ENCODE measurements at places on chromosomes 6 and 20.

DNA sequence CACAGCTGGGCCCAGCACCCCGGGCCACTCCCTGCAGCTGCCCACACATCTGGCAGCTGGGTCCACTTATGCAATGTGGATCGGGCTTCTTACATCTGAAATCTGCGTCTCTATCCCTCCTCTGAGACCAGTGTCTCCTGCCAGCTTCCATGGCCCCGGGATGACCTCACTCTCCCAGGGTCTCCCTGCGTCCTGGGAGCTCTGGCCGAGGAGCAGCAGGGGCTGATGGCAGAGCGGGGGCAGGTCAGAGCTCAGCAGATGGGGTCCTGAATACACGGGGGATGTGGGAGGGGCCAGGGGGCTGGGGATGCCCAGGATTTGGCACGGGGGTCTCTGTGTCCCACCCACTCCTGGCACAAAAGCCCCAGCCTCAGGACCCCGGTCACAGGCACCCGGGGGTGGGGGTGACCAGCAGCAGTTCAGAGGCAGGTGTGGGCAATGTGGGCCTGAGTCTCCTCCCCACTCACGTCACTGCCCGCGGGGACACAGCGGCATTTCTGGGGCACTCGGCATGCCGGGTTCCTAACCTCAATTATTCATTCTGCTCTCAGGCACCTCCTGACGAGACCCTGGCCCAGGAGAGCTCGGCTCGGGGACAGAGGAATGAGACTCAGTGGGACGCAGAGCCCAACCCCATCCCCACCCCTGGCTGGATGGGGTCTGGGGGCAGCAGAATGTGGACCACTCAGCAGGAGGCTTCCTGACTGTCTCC is 16.4 kb downstream of the CHRNA4 start:
- no peak for DNase-seq

- DNase-seq: no peak
Measured at GRCh38 chr6:37155394-37156312, 14.3 kb upstream of the PIM1 start.

DNA sequence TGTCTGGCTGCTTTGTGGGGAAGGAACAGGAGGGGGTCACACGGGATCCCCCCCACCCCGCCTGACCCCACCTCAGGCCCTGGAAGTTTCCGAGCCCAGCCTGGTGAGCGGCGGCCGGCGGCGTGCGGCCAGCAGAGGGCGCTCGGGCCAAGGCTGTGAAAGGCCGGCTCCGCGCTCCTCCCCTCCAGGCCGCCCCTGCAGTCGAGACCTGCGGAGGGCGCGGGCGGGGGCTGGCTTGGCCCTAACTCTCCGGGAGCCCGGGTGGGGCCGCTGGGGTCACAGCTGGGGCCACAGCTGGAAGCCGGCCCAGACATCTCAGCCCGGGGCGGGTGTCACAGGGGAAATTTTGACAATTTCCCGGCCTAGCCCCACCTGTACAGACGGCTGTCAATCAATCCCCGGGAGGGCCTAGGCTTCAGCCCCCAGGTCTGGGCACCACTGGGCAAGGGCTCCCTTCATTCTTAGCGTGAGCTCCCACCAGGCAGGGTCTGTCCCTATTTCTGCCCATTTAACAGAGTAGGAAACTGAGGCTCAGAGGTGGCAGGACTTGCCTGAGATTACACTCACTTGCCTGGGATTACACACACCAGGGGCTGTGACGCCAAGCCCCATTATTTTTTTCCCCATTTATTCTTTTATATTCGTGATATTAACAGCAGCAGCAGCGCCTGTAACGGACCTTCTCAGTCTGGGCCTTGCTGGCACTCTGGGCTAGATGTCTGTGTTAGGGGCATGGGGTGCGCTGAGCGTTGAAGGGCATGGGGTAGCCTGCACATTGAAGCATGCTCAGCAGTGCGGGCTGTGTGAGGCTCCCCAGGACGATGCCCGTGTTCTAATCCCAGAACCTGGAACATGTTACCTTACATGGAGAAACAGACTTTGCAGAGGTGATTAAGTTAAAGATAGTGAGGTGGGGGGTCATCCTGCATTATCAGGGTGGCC is 23.0 kb downstream of the ZBP1 start:
- no peak for DNase-seq

- no peak for DNase-seq
Measured at GRCh38 chr6:136362421-136363356, 73.0 kb upstream of the BCLAF1 start.

DNA sequence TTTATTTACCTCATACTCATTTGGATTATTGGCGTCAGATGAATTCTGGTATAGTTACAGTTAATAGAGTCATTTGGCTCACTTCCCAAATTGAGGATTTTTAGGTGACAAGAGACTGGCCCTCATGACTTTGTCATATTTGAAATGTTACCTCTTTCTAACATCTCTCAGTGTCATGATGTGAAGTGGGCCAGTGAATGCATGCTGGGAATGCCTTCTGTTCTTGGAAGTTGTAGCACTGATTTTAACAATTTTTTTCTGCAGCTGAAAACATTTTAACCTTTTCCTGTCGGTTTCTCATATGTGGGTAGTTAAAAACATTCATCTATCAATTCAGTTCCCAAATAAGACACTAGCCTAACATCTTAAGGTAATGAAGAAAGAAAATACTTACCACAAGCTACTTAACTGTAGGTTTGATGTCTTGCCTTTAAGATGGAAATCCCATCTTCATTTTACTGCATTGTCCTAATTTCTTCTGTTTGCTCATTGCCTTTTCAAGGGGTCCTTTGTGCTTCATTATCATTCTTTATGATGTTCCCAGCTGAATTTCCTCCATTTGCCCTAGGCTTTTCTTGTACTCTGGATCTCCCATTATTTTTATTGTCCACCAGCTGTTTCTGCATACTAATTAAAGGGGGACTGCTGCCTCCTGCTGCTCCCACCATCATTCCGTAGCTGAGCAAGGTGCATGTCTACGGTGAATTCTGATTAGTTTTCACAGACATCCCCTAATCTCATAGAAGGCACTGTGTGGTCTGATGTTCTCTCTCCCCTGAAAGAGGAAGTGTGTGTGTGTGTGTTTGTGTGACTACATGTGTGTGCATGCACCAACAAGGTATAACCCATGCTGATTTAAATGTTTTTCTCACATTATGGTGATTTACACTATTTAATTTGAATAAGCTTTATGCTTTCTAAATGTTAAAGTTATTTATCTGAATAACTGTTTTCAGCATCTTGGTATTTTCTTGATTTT is 109.5 kb downstream of the B3GAT2 start:
- no peak for DNase-seq

- DNase-seq: no peak
Measured at GRCh38 chr20:9144643-9145042, 75.8 kb downstream of the PLCB4 start.

DNA sequence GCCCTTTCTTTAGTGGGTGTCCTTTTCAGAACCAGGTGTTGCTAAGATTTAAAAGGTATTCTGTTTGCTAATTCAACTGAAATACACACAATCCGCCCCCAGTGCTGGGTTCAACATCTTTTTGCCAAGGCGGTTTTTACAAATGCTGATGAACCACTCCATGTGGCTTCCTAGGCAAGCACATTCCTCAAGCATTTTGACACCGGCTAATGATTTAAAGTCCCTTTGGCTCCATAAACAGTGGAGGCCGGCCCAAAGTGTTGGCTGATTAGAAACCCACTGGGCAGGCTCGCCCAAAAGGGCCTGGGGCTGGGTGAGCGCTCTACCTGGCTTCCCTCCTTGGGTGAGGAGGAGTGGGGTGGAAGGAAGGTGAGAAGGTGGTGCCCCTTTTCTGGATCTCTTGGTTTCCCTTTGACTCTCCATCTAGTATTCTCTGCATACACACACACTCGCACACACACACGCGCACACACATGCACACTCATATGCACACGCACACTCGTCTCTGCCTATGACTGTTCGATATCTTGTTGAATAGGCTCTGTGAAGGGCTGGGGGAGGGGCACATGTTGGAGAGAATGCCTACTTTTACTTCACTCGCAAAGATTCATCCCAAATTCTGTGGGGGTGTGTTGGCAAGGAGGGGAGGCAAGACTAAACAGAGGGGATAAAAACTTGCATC is 66.7 kb upstream of the ARMC2 start:
- DNase-seq: no peak

- DNase-seq: no peak
Measured at GRCh38 chr6:41676431-41676830, 38.2 kb downstream of the MDFI start.

GRCh38 chr6:30533460-30534294 is 22.6 kb downstream of the GNL1 start:
- no peak for DNase-seq

DNA sequence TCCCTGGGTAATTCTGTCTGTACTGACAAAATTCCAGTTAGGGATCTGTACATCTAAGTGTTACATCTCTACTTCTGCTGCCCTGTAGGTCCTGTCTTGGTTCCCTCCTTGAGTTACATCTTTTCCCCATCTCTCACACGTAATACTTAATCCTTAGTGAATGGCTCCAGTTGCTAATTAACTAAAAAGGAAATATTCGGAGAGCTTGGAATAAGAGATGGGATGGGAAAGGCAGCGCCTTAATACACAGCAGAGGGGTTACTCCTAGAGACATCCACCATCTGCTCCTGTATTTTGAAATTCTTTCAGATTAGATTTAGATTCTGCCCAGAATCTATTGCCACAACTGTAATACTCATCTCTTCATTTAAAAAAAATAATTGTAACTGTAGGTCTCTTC is 384.0 kb downstream of the SAMD5 start:
- no peak for DNase-seq

- no peak for DNase-seq
Measured at GRCh38 chr6:89475634-89476033, 42.7 kb downstream of the ANKRD6 start.

- DNase-seq: no peak
Measured at GRCh38 chr20:54291339-54292010, 83.6 kb downstream of the PFDN4 start.

DNA sequence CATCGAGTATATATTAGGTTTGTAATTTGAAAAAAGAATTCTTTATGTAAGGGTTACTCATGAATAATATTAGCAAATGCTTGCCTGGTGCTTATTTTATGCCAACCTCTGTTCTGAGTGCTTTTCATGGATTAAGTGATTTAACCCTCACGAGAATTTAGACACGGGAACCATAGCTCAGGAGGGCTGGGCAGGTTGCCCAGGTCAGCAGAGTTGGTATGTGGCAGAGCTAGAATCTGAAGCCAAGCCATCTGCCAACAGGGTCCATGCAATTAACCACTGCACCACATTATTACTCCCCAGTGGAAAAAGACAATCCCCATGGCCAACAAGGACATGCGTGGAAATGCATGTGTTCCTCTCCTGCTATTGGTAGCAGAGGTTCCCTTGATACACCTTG is 345.6 kb downstream of the CDC5L start:
- DNase-seq: no peak

GRCh38 chr6:16749516-16750485 is 11.5 kb downstream of the ATXN1 start:
- DNase-seq: no peak

GRCh38 chr20:35172434-35172806 is 548 bp downstream of the PROCR start:
- no peak for DNase-seq

GRCh38 chr6:106300944-106301343 is 24.6 kb downstream of the ATG5 start:
- DNase-seq: no peak

- DNase-seq: no peak
Measured at GRCh38 chr6:97423190-97423589, 140.2 kb upstream of the MMS22L start.

- DNase-seq: no peak
Measured at GRCh38 chr6:133290930-133291329, 49.8 kb downstream of the EYA4 start.

DNA sequence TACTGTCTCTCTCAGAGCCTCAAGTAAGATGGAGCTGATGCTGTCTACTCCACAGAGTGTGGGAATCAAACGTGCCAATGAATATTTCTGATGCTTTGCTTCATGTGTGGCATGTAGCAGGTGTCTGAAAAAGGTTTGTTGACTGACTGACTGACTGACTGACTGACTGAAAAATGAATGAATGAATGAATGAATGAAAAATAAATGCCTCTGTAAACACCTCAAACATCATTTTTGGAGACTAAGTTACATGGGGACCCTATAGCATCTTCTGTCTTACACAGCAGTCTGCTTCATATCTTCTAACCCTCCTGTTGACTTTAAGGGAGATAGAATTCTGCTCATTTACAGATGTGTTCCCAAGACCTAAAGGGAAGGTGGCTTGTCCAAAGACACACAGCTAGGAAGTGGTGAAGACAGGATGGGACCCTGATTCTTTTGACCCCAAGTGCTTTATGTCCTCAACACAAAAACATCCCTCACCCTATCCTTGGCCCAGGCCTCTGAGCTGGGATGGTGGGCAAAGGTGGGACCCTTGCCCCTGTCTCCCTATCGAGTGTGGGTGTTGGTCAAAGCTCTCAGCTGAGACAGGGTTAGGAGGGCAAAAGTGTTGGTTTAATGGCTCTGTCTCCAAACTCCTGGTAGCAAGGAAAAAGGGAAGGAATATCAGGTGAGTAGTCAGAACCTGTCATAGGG is 104.4 kb downstream of the TOX2 start:
- DNase-seq: no peak

GRCh38 chr6:146484411-146484810 is 59.2 kb upstream of the RAB32 start:
- no peak for DNase-seq

- no peak for DNase-seq
Measured at GRCh38 chr6:42963855-42964605, 3.5 kb downstream of the GNMT start.

Data from AG04449 (cell line).